GM03348 (cell line): ENCODE measurements at places on chromosomes 12 and 14.
A peak's percentile ranks its signal among the peaks of the same experiment; 100 is the strongest.

DNA sequence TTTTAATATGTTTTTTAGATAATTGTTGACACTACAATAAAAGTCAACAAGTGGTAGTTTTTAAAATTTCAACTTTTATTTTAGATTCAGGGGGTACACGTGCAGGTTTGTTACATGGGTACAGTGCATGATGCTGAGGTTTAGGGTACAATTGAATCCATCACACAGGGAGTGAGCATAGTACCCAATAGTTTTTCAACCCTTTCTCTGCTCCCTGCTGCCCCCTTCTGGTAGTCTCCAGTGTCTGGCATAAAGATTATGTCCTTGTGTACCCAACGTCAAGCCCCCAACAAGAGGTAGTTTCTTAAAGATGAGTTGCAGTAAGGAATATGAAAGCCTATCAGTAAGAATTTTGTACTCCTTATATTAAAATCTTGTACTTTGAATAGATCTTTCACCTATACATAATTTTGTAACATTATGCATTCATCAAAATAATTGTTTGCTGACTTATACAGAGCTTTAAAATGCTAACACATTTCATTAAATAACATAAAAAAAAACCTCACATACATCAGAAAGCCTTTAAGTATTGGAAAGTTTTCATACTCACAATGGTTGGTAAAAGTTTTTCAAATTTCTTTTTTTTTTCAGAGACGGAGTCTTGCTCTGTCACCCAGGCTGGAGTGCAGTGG, 5.4 kb upstream of the RALGAPA1 start:
- peak; percentile 48 for DNase-seq

GRCh38 chr12:104282109-104282508, 21.4 kb upstream of the EID3 start:
- no peak for DNase-seq

DNA sequence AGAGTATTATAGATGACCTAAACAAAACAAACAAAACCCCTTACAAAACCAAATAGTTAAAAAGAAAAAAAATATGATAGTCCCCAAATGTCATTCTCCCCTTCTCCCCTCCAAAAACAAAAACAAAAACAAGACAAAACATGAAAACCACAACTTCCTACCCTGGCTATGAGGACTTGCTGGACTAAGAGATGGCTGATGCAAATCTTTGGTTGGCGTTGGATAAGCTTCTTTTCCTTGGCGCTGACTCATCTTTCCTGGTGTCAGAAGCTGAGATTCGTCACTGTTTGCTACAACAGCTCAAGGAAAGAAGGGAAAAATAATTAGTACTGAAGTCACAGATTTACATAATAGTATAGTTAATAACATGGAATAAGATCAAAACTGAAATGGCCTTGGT, 102.5 kb upstream of the BBS10 start:
- peak; percentile 64 for DNase-seq

DNA sequence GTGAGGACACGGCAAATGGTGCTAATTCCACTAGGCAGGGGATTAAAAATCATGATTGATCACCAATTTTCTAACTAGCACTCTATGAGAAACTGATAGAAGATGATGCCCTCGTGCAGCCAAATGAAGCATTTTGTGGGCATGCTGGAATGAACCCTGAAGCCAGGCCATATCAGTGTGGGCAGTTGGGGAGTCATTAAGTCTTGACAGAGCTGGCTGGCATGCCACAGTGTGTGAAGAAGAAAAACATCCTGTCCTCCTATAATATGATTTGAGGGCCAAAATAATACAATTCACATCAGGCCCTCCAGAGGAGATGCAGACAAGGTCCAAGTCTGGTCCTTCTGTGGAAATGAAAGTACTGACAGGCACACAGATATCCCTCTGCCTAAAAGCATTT, 107.1 kb downstream of the TMTC1 start:
- DNase-seq, result no peak
